ENCODE measurements at places on chromosomes 2 and 18. TPM values are rescaled to one million over a fixed set of nuclear protein-coding genes. Genes with fewer than 3 reads are reported as not detected.

- no peak overlapping the region for H3K27ac ChIP-seq
- no peaks in the 10 kb centered on the region for H3K27me3 ChIP-seq
- DNase-seq, result no peak
- no peak overlapping the region for H3K4me3 ChIP-seq
Measured at GRCh38 chr2:150873396-150873772, 385.9 kb upstream of the RND3 start.

GRCh38 chr2:158187908-158188307, 86.2 kb downstream of the UPP2 start:
- H3K4me1 ChIP-seq, result peaks cover 10% of the 10 kb centered on the region
- no peak overlapping the region for H3K4me3 ChIP-seq
- DNase-seq, result no peak

GRCh38 chr18:52341608-52342381, 1.8 kb downstream of the DCC start:
- no peak overlapping the region for H3K27ac ChIP-seq
- no peaks in the 10 kb centered on the region for H3K36me3 ChIP-seq
- DNase-seq, result no peak
- H3K27me3 ChIP-seq, result peaks cover 10% of the 10 kb centered on the region

The ACKR3 gene
- polyA plus RNA-seq, result 3.3 TPM

DNA sequence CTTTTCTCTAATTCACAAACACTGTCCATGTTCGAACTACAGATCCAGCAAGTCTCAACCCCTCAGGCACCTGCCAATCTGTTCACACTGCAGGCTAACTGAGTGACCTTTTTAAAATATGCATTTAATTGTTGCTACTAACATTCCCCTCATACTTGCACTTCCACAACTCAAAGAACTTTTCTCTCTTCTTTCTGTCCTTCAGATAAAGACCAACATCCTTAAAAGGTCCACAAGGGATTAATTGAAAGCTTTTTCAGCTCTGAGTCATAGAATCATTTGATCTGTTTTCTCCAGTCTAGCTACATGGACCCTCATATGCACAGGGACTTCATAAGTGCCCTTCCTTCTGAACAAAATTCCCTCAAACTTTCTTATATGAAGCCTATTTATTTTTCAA, 1321.2 kb downstream of the DPP10 start:
- no peaks in the 10 kb centered on the region for H3K4me1 ChIP-seq
- H3K27me3 ChIP-seq, result no peaks in the 10 kb centered on the region
- no peak for DNase-seq
- H3K27ac ChIP-seq, result no peak overlapping the region
- H3K4me3 ChIP-seq, result no peak overlapping the region

- H3K36me3 ChIP-seq, result no peaks in the 10 kb centered on the region
- DNase-seq, result no peak
- H3K4me3 ChIP-seq, result no peak overlapping the region
- no peaks in the 10 kb centered on the region for H3K27me3 ChIP-seq
- H3K27ac ChIP-seq, result no peak overlapping the region
- H3K4me1 ChIP-seq, result peaks cover 13% of the 10 kb centered on the region
Measured at GRCh38 chr2:100887713-100888495, 68.0 kb downstream of the NPAS2 start.

DNA sequence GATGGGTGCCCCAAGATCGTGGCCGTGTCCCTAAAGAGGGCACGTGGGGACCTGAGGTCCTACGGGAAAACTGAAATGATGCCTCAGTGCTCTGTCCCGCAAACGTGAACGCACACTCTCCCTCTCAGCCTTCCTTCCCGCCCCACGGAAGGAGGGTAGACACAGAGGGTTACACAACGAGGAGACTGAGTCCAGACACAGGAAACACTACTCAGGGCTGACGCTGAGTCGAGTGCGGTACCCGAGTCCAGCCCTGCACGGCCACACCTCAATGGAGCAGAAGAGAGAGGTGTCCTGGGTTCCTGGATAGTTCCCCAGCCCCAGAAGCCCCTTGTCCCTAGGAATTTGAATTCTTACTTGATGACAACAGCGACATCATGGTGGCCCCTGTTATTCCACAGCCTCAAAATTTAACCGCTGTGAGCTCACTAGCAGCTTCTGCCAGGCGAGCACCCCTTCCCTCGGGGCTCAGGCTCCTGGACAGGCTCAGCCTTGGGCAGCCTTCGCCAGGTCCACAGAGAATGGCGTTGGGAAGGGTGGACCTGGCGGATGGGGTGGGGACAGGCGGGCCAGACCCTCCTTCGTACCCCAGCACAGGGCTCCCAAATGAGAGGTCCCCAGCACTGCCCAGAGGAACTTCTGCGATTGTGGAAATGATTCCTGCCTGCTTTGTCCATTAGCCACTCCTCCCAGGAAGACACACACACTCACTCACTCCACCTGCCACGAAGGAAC, 980 bp upstream of the RNPEPL1 start:
- peak; percentile 12 for DNase-seq
- H3K27me3 ChIP-seq, result no peaks in the 10 kb centered on the region
- H3K36me3 ChIP-seq, result no peaks in the 10 kb centered on the region
- H3K27ac ChIP-seq, result peak overlapping the region; percentile 97
- no peak overlapping the region for H3K4me3 ChIP-seq

The LYG2 gene
- polyA plus RNA-seq, result not detected

- no peak for DNase-seq
- H3K36me3 ChIP-seq, result peaks cover 6% of the 10 kb centered on the region
- H3K27me3 ChIP-seq, result no peaks in the 10 kb centered on the region
- H3K27ac ChIP-seq, result no peak overlapping the region
- H3K4me3 ChIP-seq, result no peak overlapping the region
- H3K4me1 ChIP-seq, result no peaks in the 10 kb centered on the region
Measured at GRCh38 chr2:171762879-171763573, 75.8 kb downstream of the DYNC1I2 start.

The KIAA2012 gene
- 0.16 TPM for polyA plus RNA-seq

The VWA3B gene
- 0.16 TPM for polyA plus RNA-seq

All from adrenal gland (tissue), 19 donors.